ENCODE measurements at places on chromosomes 2 and 18.

GRCh38 chr2:144274131-144274530 lies 245.8 kb downstream of the ZEB2 start:
- no peak for DNase-seq

GRCh38 chr18:58632552-58632951 lies 3.7 kb upstream of the ALPK2 start:
- no peak for DNase-seq

GRCh38 chr2:222698276-222698675 lies 26.8 kb downstream of the MOGAT1 start:
- DNase-seq = no peak

- DNase-seq = no peak
Measured at GRCh38 chr2:144162652-144163051, 357.3 kb downstream of the ZEB2 start.

DNA sequence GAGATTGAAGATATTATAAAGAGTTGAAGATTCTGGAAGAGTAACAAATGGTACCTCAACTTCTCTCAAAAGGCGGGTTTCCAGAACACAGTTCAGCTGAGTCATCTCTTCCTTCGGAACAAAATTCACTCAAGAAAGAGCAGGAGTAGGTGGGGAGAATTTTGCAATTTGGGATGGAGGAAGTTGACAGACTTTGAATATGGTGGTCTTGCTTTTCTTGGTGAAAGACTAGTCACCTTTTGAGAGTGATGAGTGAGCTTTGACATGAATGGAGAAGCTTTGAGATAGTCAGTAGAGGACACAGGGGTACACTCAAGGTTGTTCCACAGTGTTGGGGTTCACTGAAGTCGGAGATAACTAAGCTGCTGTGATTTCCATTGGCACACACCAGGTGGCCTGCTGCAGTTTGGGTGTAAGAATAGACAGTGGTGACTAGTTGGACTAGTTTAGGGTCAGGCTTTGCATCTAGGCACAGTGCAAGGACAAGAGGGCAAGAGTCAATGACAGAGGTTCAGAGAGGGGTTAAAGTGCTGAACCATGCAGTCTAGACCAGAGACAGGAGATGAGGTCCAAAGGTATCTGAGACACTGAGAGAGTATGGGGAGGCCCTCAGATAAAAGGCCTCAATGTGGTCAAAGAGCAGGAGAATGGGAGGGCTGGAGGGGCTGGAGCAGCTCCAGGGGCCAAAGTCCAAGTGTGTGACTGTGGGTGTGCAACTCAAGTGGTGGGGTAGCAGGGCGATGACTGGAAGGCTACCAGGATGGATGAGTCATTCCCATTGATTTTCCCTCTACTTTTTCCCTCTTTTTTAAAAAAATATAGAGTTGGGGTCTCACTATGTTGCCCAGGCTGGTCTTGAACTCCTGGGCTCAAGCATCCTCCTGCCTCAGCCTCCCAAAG lies 7.7 kb downstream of the CCL20 start:
- no peak for DNase-seq

DNA sequence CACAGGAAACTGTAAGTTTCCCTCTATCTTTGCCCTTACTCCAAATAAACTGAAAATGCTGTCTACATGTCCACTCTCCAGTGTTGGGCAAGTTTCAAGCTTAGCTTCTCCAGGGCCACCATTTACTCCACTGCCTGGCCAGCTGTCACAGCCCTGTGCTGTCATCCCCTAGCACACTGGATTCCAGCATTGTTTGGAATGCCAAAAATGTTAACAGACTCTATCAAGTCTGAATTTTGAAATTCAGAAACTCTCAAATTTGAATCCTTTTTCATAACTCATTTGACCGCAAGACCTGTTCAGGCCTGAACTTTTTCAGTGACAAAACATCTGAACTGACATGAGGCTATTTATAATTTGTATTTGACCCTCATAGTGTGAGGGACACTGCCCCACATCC lies 5.2 kb upstream of the ARHGAP28 start:
- no peak for DNase-seq

DNA sequence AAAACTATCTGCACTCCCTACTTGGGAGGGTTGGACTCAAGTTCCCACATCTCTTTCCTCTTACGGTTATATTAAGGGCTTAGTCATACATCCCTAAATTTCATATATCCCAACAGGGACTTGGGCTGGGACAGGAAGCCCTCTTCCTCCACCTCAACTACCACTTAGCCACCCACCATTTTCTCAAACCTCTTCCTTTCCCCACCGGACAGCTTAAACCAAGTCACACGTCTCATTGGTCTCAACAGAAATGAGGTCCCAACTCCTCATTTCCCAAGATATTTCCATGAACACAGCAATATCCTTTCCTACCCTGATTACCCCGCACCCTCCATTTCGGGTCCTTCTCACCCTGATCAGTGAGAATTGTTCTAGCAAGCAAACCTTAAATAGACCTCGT lies 736 bp downstream of the ZSCAN30 start:
- no peak for DNase-seq

DNA sequence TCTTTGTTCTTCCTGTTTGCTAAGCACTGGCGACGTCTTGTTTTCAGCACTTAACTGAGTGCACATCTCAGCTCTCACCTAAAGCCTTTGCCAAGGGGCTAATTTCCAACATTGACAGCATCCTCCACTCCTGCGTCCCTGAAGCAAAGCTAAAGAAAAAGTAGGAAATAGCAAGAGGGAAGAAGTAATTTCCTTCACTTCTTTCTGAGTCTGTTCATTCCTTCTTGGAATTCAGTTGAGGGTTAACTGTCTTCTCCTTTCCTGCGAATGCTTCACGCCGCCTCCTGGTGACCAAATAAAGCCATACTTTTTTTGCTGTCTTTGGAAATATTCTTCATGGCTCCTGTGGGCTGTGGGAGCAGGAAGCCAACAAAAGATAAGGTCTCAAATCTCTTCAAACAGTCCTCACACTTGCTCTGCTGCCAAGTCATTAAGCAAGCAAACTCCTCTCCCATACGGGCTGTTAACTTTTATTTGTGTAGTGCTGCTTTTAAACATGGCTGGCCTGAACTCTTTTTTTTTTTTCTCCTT lies 100.9 kb downstream of the DPP10 start:
- DNase-seq = no peak

- no peak for DNase-seq
Measured at GRCh38 chr2:11168488-11168887, 13.2 kb downstream of the SLC66A3 start.

DNA sequence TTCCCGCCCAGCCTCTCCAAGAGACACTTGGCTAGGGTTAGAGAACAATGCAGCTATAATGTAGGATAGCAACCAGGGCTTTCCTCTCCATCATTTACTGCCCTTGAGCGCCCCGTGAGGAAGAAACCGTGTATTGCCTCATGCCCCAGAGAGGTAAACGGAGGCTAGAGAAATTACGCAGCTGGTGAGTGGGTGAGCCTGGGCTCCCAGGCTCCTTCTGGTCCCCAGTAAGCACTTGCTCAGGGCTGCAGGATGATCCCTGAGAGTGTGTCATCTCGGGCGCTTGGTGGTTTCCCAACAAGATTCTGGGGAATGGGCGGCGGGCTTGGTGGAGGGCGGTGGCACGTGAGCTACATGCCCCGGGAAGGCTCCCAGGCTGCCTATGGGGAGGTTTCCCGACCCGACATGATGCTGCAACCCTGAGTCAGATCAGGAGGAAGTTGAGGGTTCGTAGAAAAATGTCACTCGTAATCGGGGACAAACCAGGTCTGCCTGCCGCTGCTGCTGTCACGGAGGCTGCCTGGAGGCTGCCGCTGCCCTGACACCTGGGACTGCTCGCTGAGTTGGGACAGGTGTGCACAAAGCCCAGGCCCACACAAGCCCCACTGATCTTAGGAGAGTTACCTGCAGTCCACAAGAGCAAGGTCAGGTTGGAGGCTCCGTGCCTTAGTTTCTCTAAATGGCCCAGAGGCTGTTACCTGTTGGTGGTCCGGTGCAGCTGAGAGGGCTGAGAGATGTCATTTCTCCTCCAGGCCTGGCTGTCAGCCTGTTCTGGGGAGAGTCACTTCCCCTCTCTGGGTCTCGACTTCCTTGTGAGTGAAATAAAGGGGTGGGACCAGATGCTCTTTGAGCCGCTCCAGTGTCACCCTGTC lies at the start of gene GPR55:
Gene GPR55, minus strand, starts transcription at position 773 of the 872 bp plus-strand sequence. CDS start 14,280 bp downstream, outside the sequence.
- no peak for DNase-seq

DNA sequence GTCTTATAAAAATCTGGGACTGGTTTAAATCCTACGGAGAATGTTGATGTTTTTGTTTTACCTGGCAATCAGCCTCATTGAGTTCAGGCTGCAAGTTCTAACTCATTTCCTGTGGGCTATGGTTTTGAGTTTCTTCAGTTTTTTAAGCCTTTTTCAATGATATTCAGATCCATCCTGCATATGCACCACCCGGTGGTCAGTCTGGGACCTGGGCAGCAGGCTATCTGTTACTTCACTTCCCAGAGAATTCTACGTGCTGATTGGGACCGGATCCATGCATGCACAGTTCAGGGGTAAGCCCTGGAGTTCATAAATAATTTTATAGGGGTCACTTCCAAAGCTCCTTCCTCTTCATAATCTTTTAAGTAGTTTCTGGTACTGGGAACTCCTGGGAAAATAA lies 339.2 kb upstream of the HNRNPA3 start:
- DNase-seq = no peak

DNA sequence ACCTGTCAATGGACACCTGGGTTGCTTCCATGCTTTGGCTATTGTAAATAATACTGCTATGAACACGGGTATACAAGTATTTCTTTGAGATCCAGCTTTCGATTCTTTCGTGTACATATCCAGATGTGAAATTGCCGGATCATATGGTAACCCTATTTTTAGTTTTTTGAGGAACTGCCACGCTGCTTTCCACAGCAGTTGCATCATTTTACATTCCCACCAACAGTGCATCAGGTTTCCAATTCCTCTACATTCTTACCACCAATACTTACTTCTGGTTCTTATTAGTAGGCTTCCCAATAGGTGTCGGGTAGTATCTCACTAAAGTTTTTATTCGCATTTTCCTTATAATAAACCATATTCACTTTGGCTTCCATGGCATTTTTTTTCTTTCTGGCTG lies 69.6 kb downstream of the PID1 start:
- DNase-seq = no peak

DNA sequence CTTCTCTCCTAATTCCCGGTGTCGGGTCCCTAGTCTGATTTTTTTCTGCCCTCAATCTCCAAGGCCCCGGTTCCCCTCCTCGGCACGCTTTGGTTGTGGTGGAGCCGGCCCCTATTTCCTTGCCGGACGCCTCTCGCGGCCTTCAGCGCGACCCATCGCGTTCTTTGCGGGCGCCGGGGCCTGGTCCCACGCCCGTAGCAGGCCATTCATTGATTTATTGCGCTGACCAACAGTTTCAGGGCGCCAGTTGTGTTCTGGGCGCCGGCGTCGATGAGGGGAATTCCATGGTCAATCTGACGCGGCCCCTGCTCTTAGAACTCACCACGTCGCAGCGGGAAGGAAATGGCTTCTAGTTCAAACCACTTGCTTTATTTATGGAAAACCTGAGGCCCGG lies 396 bp downstream of the CNOT9 start:
- DNase-seq = peak; percentile 55

DNA sequence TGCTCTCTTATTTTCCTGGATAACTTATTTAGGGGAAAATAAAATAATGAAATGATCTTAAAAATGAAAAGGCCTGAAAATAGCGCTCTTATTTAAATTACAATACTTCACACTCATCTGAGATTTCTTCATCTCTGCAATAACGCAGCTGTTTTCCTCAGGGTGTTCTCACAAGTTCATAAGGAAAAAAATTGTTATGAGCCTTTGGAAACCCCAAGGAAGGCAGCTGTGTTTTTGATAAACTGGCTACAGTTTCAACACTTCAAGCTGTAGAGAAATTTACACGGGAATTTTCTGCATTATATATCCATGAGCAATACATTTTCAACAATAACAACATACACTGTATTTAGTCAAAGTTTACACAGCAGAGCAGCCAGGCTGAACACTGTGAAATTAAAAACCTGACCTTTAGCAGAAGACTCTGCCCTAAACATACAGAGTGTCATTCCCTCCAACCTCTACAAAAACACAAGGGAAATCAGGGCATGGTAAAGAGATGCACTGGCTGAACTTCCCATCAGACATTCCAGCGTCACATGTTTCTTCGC lies 959.6 kb downstream of the SLC4A3 start:
- DNase-seq = no peak

DNA sequence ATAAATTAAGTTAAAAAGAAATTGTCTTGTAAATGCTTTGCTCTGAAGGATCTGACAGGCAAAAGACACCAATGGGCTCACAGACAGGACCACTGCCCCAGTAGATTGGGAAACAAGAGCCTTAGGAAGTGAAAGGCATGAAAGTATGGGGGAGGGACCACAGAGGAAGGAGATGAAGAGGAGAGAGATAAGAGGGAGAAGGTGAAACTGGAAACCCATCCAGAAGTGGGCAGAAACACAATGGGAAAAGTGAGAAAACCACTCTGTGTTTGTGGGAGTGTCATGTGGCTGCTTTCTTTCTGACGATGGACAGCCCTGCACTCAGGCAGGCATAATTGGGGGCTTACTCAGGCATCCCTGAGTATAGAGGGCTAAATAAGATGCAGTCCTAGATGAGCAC lies 101.5 kb upstream of the STON1 start:
- DNase-seq = no peak

- no peak for DNase-seq
Measured at GRCh38 chr18:60675126-60675525, 302.6 kb upstream of the MC4R start.

GRCh38 chr2:18406219-18406618 lies 154.2 kb downstream of the RDH14 start:
- DNase-seq = no peak

- DNase-seq = peak; percentile 30
Measured at GRCh38 chr2:55431982-55432627, 12.4 kb upstream of the CCDC88A start.

- DNase-seq = peak; percentile 33
Measured at GRCh38 chr2:100321179-100321865, 979 bp downstream of the LONRF2 start.

GRCh38 chr2:28364610-28365009 lies 28.0 kb upstream of the FOSL2 start:
- DNase-seq = no peak

GRCh38 chr2:171158036-171158789 lies 2.5 kb downstream of the TLK1 start:
- DNase-seq = no peak

- no peak for DNase-seq
Measured at GRCh38 chr2:215622837-215623236, 187.0 kb upstream of the FN1 start.

DNA sequence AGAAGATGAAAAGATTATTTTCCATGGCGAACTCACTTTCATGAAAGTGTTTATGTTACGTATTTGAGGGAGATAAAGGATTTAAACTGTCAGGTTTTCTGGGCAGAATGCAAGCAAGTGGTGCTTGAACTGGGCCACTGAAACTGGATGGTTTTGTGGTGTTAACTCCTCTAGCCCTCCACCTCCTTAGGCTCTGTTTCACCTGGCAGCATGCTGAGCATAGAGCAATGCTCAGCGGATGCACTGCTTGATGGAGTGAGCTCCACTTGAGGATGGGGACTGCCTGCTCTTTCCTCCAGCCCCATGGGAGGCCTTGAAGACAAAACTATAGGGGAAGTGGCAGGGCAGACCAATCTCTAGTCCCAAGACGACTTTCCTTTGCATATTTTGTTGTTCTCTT lies 345.8 kb downstream of the TDRD15 start:
- no peak for DNase-seq

GRCh38 chr18:12076424-12077140 lies 17.1 kb upstream of the ANKRD62 start:
- DNase-seq = peak; percentile 75

GRCh38 chr2:7289697-7290096 lies 372.5 kb downstream of the RNF144A start:
- no peak for DNase-seq

GRCh38 chr2:48199070-48199469 lies 292.8 kb upstream of the FBXO11 start:
- no peak for DNase-seq
